ENCODE measurements at places on chromosomes 3 and 15.

GRCh38 chr3:147008886-147009285 is 397.5 kb downstream of the ZIC4 start:
- DNase-seq, result no peak

DNA sequence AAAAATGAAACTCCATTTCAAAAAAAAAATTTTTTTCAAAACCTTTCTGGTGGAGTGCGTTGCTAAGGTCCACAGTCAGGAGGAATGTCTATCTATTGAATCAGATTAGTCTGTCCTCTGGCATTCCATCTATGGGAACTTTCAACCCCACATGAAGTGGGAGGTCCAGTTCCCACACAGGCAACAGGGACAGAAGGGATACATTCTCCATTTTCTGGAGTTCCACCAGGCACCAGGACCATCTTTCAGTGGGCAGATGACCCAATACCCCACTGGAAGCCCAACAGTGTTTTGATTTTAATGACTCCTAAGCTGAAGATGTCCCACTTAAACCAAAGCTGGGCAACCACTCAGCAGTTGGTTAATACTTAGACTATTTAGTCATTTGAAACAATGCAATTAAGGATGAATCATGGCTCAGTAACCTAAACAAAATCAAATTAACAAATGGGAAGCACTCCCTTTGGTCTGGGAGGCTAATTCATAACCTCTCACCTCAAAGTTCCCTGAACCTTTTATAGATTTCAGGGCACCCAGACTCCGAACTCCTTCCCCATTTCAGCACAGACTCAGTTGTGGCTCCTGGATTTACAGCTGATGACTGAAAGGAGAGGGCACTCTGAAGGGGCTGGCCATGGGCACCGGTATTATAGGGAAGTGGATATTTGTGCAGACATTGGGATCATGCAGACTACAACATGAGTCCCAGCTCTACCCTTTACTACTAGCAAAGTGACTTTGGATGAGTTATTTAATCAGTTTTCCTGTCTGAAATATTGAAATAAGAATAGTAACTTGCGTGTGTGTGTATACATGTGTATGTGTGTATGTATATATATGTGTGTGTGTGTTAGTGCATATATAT is 264.3 kb upstream of the LRTM1 start:
- DNase-seq, result no peak

DNA sequence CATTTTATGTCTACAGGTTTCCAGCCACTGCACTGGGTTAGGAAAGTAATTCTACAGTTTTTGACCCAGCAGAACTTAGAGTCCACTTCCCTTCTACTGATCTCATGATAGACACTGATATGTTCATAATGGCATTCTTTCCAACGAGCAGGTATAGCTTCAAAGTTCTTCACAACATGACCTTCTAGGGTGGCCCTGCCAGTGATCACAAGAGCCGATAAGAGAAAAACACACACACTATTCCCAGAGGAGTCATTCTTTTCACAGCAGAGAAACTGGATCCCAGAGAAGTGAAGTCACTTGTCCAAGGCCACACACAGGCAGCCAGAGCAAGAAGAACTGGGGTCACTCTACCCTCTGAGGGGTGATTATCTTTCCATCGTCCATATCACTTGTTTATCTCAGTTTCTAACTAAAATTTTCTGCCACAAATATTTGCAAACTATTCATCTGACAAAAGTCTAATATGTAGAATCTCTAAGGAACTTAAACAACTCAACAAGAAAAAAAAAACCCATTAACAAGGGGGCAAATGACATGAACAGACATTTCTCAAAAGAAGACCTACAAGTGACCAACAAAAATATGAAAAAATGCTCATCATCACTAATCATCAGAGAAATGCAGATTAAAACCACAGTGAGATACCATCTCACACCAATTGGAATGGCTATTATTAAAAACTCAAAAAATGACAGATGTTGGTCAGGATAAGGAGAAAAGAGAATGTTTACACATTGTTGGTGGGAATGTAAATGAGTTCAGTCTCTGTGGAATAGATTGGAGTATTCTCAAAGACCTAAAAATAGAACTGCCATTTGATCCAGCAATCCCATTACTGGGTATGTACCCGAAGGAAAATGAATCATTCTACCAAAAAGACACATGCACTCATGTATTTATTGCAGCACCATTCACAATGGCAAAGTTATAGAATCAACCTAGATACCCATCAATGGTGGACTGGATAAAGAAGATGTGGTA is 31.5 kb downstream of the SPTSSB start:
- DNase-seq, result no peak

DNA sequence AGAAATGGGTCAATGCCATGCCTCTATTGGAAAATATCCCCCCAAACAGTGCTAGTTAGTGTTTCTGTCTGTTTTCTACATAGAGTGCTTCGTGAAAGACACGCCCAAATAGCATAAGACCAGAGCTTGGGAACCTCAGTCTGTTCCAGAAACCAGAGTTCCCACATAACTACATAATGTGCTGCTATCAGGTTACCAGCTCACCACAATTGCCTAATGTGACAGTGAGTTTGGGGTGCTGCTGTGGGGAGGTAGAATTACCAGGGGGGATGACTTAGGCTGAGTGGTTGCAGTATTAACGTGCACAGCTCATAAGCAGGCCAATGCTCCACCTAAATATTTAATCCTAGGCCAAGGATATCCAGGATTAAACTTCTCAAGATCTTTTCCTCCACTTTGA is 39.2 kb downstream of the DUT start:
- DNase-seq, result no peak

GRCh38 chr3:197490098-197491058 is 65.4 kb downstream of the BDH1 start:
- no peak for DNase-seq

- no peak for DNase-seq
These were observed 105.4 kb downstream of the CLASP2 start for GRCh38 chr3:33612607-33613006.

GRCh38 chr15:75350601-75351361 is 3.9 kb downstream of the NEIL1 start:
- no peak for DNase-seq

DNA sequence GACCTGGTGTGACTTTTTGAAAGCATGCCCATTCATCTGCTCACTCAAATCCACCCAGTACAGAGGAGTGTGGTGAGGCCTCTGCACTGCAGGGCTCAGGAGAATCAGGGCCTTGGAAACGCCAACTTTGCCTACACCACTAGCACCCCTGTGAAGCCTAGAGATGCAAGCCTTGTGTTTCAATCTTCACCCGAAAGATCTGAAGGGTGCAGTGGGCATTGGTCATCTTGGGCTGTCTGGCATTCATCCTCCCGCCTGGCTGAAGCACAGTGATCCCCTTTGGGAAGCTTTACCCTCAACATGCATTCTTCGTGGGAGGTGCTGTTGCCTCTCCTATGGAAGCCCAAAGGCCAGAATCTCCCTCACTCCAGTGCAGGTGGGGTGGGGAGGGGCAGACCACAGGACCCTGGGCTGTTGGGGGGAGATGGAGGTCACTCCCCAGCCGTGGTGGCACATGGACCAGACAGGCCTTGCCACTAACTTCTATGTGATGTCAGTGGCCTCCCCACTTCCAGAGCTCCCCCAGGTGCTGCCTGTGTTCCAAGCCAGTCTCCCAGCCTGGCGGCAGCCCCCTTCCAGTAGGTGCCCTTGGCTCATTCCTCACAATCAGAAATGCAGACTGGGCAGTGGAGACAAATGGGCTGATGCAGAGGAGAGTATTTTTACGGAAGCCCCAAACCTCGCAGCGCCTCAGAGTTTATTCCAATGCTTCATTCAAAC is 92.5 kb downstream of the ADAMTS17 start:
- no peak for DNase-seq

- DNase-seq, result no peak
These were observed 20.6 kb upstream of the VEPH1 start for GRCh38 chr3:157523814-157524213.

DNA sequence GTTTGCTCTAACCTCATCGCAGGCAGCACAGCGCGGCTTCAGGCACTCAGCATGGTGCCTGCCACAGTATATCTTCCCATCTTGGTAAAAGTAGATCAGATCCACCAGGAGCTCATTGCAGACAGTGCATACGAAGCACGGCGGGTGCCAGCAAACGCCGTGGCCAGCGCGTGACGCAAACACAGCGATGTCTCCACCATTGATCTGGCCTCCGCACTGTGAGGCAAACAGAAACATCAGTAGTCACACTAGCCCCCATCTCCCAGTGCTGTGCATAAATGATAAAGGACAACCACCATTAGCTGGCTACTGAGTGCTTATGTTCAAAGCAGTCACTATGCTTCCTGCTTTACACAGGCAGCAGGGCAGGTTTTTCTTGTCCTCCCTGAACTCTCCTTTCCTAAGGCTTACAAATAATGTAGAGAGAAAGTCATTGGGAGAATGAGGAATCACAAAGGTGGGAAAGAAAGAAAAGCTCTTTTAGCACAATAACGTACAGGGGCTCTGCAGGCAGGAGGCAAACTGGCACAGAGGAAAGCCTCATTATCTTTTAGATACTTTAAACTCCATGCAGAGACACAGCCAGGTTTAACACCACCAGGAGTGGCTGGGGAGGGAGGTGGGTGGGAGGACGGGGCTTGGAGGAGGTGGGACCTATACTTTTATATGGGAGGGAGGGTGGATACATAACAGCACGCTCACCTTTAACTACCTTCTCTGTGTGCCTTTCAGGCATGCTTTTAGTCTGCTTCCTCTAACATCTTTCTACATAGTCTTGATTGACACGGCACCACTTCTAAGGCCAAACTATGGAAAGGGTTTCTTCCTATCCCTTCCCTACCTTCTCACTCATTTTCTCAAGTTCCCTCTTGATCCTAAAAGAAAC is 67.9 kb downstream of the PRICKLE2 start:
- no peak for DNase-seq

- DNase-seq, result no peak
These were observed 258.8 kb upstream of the NR2E3 start for GRCh38 chr15:71551566-71551965.

GRCh38 chr15:58396181-58396580 is 35.6 kb upstream of the LIPC start:
- peak; percentile 26 for DNase-seq

DNA sequence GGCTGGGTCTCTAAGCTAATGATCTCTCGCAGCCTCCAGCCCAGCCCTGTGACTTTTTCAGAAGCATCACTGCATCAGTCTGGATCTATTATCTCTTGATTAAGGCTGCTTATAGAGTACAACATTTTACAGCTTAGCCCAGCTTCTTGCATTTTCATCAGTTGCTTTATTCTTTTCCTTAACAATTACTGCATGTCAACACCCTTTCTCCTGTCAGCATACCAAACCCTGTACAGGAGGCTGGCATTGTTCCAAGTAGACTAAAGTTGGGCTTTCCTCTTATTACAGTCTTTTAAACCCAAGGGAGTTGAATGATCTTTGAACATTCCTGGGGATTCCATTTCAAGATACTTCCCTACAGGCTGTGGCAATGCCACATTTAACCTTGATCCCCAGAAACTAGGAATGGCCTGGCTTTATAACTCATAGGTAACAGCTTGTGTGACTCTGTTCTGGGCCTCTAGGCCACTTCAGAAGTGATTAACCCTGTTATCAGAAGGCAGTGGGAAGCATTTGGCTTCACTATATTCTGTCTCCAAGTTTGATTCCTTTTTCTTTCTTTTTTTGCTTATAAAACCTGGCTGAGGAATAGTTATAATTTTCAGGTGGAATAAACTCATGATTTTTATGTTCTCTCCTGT is 182.9 kb downstream of the KCNMB2 start:
- no peak for DNase-seq

- DNase-seq, result peak; percentile 55
These were observed 17.8 kb downstream of the FLNB start for GRCh38 chr3:58025837-58026569.

- no peak for DNase-seq
These were observed 9.1 kb downstream of the HDC start for GRCh38 chr15:50256188-50257041.

DNA sequence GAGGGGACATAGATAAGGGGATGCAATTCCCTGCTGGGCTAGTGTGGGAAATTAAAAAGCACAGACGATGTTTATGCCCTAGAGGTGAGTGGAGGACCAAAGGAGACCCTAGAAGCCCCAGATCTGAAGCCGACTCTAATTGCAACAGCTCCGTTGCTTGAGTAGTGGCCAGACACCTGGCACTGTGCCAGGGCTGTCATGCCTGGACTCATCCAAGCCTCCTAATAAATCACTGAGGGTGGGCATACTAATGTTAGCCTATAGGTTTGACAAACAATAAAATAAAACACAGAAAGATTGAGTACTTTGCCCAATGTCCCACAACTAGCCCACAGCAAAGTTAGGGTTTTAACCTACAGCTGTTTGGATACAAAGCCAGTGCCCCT is 25.4 kb upstream of the MRPS22 start:
- no peak for DNase-seq

DNA sequence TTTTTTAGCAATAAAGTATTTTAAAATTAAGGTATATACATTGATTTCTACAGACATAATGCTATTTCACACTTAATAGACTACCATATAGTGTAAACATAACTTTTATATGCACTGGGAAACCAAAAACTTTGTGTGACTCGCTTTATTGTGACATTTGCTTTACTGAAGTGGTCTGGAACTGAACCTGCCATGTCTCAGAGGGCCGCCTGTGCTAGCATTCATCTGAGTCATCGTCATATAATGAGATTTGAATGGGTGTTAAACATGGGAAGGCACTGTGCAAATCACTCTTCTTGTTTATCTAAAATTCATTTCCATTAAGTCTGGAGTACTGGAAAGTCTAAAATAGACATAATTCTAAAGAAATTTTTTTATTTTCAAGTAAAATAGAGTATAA is 12.9 kb downstream of the EIF2AK4 start:
- no peak for DNase-seq

GRCh38 chr3:184648636-184649035 is 63.2 kb downstream of the MAGEF1 start:
- DNase-seq, result no peak

DNA sequence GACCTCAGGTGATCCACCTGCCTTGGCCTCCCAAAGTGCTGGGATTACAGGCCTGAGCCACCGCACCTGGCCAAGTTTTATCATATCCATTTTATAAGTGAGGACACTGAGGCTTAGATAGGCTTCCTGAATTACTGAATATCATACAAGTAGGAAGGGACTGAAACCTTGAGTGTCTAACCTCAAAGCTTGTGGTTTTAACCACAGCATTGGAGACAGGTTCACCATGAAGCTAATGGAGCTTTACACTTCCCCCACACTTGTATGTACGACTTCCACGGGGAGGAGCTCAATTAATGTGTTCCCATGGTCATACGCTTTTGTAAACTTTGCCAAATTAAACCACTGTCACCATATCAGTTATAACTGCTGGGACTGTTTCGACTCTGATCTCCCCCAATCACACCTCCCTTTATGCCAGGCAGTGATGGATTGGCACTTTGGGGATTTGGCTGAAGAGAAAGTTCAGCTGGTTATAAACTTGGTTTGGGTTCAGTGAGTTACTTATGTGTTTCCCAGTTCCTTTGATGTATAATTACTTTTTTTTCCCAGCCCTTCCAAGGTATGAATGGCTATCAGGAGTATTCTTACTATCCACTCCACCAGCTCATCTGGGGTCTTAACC is 38.4 kb upstream of the MEIS2 start:
- no peak for DNase-seq

DNA sequence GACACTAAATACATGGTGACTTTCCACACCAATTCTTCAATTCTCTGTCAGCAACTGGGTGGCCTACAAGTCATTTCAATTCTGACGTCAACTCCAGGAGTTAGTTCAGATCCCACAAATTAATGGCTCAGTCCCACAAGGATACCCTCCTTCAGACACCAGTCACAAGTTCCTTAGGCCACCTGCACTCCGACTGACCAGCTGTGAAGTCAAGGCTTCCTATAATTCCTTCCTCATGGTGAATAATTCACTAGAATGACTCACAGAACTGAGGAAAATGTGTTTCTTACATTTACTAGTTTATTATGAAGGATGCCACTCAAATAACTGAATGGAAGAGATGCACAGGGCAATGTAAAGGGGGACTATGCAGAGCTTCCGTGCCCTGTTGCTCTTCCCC is 6.3 kb upstream of the PIAS1 start:
- DNase-seq, result no peak

Data from cerebellar cortex (tissue), 1 donor.